Stimulated activated CD4-positive, alpha-beta T cell treated with anti-CD3 and anti-CD28 coated beads, Interleukin-1b, Interleukin-23, amount 100 ng/mL, for 48 hours (primary cell): ENCODE measurements at places on chromosomes 16 and 17.
A peak's percentile ranks its signal among the peaks of the same experiment; 100 is the strongest.

DNA sequence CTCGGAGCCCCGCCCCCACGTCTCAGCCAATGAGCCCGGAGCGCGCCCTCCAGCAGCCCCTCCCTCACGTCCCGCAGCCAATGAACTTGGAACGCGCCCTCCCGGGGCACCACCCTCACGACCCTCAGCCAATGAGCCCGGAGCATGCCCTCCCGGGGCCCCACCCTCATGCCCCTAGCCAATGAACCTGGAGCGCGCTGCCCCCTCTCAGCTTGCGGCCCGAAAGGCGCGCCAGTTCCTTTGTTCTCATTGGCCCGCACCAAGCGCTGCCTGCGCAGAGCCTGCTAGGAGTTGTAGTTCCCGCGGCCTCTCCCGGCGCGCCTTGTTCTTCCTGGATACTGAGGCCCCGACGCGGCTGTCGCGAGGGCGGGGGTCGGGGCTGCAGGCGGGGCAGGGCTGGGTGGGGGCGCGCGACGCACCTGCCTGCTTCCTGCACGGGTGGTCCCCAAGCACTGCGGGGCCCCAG, at the start of gene LRRC45:
TSS of gene LRRC45 (plus strand) at position 325 of the 466 bp plus-strand sequence. CDS start 339 bp downstream, outside the sequence.
- DNase-seq = peak; percentile 100

DNA sequence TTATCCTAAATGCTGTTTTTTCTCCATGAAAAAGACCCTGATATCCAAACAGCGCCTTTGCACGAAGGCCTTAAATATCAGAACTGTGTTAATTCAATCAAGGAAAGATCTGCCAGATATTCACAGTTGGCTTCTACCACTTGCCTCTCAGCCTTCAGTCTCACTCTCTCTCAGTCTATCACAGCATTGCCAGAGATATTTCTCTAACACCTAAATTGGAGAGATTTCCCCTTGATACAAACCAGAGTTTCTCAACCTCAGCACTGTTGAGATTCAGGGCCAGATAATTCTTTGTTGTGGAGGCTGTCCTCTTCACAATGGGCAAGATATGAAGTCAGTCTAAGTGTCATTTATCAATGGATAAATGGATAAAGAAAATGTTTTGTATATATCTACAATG, 454.1 kb upstream of the MAF start:
- no peak for DNase-seq

- DNase-seq = no peak
Measured at GRCh38 chr17:83086199-83086880, 6.9 kb downstream of the METRNL start.

- DNase-seq = no peak
Measured at GRCh38 chr17:77933777-77934398, 24.6 kb upstream of the TNRC6C start.

GRCh38 chr16:10562361-10562899, 18.0 kb downstream of the EMP2 start:
- DNase-seq = no peak

DNA sequence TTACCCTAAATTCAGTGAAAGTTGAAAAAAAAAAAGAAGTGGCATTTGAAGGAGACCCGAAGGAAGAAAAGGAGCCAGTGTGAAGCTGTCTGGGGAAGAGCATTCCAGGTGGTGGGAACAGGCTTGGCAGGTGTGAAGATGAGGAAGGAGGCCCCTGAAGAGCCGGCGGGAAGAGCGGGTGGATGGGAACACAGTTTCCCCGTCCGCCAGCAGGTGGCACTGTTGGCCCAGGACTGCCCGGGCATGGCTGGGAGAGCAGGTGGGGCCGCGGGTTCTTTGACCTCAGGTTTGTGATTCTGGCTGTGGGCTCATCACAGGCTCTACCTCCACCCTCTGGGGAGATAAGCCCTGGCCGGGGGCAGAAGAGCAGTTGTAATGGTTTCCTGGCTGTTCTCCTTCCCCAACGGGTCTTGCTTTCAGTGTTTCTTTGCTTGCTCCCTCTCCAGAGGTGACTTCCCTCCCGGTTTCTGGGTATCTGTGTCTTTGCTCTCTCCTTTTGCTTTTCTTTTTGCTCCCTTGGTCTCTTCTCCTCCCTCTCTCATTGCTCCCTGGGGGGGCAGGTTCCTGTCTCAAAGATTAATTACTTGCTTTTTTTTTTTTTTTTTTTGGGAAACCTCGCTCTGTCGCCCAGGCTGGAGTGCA, 32.3 kb downstream of the RAP1GAP2 start:
- DNase-seq = peak; percentile 75

DNA sequence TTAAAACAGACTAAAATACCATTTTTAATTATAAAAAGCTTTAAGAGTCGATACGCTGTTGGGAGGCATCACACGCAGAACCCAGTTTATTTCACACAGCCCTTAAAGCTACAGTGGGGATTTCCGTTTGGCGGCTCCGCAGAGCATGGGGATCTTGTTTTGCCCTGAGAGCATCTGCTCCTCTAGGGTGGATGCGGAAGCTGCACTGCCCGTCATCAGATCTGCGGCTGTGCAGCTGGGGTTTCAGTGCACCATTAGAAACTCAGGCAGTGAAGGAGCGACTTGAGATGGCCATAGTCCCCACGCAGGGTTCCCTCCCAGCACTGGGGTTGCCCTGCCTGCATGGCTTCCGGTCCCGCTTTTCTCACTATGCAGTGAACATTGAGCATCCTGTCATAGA, 62.2 kb upstream of the CHMP6 start:
- no peak for DNase-seq

GRCh38 chr17:40511136-40511535, 9.7 kb upstream of the TNS4 start:
- DNase-seq = no peak

DNA sequence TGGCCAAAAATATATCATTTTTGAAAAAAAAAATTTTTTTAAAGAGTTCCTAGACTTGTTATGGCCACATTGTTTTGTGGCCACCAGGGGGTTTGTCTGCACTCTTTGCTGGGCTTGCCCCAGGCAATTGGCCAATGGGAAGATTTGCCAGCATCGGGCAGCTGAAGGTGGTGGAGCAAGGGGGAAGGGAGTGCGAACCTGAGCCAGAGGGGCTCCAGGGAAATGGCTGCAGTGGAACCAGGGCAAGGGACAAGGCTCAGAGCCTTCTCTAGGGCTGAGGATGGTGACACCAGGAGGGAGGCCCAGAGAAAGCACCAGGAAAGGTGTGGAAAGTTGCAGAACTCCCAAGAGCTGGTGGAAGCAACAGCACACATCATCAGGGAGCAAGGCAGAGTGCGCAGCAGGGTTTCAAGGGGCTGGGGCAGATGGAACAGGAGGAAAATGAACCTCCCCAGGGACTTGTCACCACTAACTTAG, 15.5 kb upstream of the CMIP start:
- no peak for DNase-seq

GRCh38 chr16:17499223-17499902, 28.6 kb upstream of the XYLT1 start:
- DNase-seq = no peak

- DNase-seq = no peak
Measured at GRCh38 chr16:11964761-11965551, at the start of gene TNFRSF17. TSS of gene TNFRSF17 (plus strand) at chr16:11965210. CDS start at chr16:11965325, 115 bp downstream.

DNA sequence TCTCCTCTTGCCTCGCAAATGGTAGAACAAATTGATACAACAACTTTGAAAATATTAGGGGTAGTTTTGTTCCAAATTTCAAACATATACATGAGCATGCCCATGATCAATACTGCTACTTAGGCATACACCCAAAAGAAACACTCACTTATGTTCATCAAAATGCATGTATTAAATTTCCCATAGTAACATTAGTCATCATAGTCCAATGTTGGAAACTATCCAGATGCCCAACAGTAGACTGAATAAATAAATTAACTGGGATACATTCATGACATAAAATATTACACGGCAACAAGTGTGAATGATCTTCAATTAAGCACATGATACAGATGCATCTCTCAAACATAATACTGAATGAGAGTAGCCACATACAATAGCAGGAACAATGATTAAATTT, 391.6 kb downstream of the CDH11 start:
- no peak for DNase-seq
